Germinal center (tissue), 1 donor: ENCODE measurements at places on chromosomes 1 and 21.

DNA sequence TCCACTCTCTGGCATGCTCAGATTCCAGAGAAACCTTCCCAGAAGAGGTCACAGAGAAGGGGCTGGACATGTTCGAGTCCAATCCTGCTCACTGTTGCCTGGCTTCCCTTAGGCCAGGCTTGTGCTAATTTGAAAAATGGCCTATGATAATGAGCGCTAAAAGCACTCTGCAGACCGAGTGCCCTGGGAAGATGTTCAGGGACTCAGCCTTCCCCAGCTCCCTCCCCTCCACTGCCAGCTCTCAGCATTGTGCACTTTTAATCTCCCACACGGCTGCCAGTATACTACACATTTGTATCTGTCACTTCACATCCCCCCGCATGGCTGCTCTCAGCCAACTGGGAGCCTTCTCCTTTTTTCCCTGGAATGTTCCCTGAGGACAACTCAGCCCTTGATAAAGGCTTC is 24.1 kb downstream of the FAM163A start:
- no peak for DNase-seq

GRCh38 chr1:97567000-97567749 is 353.7 kb downstream of the DPYD start:
- DNase-seq = no peak

GRCh38 chr1:168720839-168721238 is 8.2 kb downstream of the DPT start:
- DNase-seq = no peak

DNA sequence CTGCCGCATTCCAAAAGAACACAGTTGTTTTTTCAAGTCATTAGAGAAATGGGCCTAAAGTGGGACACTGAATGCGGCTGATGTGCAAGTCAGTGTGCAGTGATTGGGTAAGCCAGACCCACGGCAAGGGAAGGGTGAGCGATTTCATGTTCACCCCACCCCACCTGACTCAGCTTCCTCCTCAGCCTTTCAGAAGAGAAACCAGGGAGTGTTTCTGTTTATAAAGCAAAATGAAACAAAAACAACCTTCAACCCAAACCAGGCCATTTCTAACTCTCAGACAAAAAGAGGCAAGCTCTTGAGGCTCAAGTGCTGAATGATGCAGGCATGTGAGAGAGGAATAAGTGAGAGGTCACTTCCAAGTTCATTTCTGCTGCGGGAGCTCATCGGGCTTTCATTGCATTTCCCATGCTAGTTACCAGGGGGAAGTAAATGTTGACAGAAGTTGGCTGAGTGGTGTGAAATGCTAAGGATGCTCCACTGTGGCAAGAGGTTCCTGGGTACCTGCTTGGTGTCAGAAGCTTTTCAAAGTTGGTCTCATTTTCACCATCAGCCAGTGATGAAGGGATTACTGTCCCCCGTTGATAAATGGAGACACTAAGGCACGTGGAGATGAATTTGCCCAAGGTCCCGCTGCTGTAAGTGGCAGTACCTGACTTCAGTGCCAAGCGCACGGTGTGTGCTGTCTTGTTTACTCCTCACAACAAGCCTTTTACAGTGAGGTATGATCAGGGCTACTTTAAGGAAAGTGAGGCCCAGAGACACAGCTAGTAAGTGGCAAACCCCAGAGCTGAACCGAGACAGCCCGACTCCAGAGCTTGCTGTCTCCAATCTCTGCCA is 29.1 kb downstream of the STPG1 start:
- no peak for DNase-seq

- no peak for DNase-seq
Measured at GRCh38 chr1:218537122-218537913, 192.2 kb downstream of the TGFB2 start.

- DNase-seq = no peak
Measured at GRCh38 chr1:187977298-187977697, 1148.5 kb downstream of the PLA2G4A start.

DNA sequence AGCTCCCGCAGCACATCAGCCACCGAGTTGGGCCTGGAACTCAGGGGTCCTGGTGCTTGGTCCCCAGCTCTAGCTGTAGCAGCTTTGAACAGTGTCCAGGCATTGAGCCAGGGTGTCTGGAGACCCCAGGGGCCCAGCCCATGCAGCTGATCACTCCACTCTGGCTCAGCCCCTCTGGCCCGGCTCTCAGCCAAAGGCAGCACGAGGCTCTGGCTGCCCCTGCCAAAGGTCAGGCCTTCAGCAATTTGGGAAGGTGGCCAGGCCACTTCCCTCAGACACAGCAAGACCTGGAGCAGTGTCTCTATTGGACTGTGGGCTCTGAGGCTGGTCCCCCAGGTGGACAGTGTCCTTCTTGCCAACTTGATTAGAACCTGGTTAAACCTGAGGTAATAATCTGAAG is 34.4 kb upstream of the RNF19B start:
- DNase-seq = no peak

GRCh38 chr1:172905452-172905851 is 145.3 kb downstream of the TNFSF18 start:
- no peak for DNase-seq

DNA sequence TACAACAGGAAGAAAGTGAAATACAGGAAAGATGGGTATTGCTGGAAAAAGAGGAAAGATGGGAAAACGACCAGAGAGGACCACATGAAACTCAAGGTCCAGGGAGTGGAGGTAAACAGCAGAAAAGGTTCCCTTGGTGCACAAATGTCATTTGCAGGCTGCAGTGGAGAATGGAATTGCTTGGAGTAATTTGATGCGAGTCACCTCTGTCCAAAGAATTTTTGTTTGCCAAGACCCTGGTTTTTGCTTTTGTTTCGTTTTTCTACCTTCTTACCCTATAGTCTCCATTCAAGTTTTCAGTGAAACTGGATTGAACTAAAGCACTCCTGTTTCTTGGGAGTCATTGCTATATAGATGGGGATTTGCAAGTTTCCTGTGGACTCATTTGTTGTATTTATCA is 464.3 kb downstream of the CAMTA1 start:
- no peak for DNase-seq

GRCh38 chr1:227437495-227438008 is 119.3 kb upstream of the CDC42BPA start:
- DNase-seq = no peak

GRCh38 chr1:160975026-160975425 is 20.4 kb upstream of the ITLN2 start:
- DNase-seq = no peak

GRCh38 chr1:84339503-84339902 is 38.0 kb downstream of the SAMD13 start:
- no peak for DNase-seq

- no peak for DNase-seq
Measured at GRCh38 chr1:8667869-8668594, 149.4 kb downstream of the RERE start.

- DNase-seq = peak; percentile 62
Measured at GRCh38 chr1:228101994-228102790, 933 bp downstream of the C1orf35 start.
